ENCODE measurements at places on chromosomes 7 and 10. TPM values are rescaled to one million over a fixed set of nuclear protein-coding genes. Genes with fewer than 3 reads are reported as not detected.

DNA sequence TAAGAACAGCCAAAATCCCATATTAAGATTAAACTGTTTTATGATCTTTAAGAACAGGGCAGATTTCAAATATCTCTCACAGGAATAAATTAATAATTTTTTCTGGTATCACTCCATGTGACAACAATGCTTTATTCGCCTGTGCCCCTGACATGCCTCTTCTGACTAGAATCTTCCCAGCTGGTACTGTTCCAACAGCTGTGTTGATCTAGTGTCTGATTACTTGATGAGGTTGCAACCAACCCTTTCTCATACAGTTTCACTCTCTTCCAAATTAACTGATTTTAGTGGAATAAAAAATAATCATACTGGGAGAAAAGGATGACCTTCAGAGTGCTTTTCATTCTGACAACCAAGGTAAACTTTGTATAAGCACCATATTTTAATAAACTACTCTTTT is 151.9 kb downstream of the CHRM2 start:
- DNase-seq: no peak

Gene CAMK2B
- not detected for total RNA-seq

DNA sequence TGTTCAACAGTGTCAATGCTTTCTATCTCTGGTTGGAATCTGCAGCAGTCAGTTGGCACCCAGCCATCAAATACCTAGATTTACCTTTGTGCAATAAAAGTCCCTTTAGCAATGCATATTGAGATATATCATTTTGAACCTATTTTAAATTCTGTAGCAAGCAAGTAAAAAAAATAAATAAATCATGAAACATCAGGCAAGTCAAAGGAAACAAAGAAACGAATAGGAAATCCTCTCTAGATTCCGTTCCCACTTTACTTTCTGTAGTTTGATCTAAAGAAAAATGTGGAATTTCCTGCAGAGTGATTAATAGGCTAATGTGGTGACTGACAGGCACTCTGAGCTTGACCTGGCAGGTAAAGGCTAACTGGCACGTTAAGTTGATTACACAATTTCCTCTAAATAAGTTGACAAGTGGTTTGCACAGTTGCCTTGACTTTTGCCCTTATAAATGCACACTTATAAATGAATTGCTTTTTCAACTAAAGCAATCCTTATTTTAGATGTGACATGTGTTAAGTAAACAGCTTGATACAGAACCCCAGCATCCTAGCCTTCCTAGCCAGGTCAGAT is 208.1 kb upstream of the TCF7L2 start:
- DNase-seq: no peak

DNA sequence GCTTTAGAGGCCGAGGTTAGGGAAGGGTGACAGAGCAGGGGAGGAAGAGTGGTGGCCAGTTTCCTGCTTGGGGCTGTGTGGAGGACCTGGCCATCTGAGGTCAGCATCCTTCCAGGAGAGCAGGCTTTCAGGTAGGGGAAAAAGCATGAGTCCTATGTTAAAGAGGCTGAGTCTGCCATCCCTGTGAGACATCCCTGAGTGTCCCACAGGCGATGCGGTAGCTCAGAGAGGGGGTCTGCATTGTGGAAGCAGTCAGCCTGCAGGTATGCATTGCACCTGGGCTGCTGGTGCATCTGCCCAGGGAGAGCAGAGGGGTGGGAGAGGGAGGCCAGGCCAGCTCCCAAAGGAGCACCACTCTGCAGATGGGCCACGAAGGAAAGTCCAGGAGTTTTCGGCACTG is 282.1 kb upstream of the ZNF32 start:
- DNase-seq: no peak

GRCh38 chr7:50068850-50069551 is 24.0 kb downstream of the ZPBP start:
- DNase-seq: peak; percentile 22

Gene MYO1G
- not detected for total RNA-seq

- no peak for DNase-seq
These were observed 119.3 kb upstream of the ZNF746 start for GRCh38 chr7:149616898-149617297.

Gene NANOS1
- total RNA-seq: 0.17 TPM

DNA sequence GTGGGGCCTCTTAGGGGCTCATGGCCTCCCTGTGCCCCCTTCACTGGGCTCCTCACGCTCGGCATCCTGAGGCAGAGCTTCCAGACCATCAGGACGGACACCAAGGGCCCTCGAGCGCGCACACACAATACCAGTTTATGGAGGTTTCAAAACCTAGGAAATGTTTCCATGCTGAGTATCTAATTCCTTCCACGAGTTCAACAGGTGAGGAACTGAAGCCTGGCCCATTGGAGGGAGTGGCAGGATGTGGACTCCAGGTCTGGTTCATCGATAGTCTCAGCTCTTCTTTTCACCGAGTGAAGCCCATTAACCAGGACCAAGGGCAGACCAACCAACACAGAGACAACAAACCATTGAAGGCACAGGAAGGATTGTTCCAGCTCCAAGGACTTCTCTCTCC is 336.7 kb upstream of the SHH start:
- DNase-seq: no peak

GRCh38 chr10:120671491-120671890 is 179.7 kb upstream of the WDR11 start:
- no peak for DNase-seq

Gene GOLGA7B
- not detected for total RNA-seq

Gene ACTL6B
- total RNA-seq: not detected

DNA sequence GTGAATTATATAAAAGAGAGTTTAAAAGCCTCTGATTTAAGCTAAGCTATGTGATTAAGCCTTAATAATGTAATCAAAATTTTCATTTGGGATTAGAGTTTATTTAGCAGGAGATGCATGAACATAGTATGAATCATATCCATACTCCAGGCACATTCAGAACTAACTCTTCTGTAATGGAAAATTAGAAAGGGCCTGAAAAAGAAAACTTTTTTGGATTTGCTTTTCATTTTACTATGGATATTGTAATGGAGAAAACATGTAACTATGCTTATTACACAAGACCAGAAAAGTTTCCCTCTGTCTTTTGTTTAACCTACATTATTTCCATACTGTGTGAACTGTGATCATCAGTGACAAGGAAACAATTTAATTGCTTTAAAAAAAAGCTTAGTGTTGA is 22.0 kb downstream of the TES start:
- DNase-seq: no peak

Data from HFFc6 (cell line).